ENCODE measurements at places on chromosomes 7 and 10. TPM values are rescaled to one million over a fixed set of nuclear protein-coding genes. Genes with fewer than 3 reads are reported as not detected.

The MBL2 gene
- not detected for total RNA-seq

The PTER gene
- 26.0 TPM for total RNA-seq

GRCh38 chr10:123997486-123998196 is 95.8 kb downstream of the CHST15 start:
- no peak overlapping the region for H3K4me3 ChIP-seq
- H3K27me3 ChIP-seq = peaks cover 15% of the 10 kb centered on the region
- DNase-seq = no peak
- peaks cover 11% of the 10 kb centered on the region for H3K4me1 ChIP-seq

DNA sequence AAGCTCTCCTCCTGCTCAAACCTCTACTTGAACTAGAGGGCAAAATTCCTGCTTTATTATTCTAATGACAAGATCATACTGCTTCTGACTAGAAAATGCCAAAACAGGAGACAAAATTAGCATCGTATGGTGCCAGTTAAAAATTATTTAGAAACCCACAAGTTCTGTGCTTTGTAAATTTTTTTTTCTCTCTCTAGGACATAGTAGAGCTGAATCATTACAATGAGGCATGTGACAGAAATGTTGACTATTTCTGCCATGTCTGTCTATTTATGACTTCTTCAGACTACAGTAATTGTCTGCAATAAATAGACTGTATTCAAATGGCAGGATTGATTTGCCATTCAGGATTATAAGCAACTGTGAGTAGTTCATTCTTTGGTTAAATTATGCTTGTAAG is 335.8 kb downstream of the PRPF18 start:
- no peaks in the 10 kb centered on the region for H3K36me3 ChIP-seq
- H3K4me1 ChIP-seq = no peaks in the 10 kb centered on the region
- no peak overlapping the region for H3K4me3 ChIP-seq
- H3K27ac ChIP-seq = no peak overlapping the region

The VAX1 gene
- not detected for total RNA-seq

The DYDC2 gene
- not detected for total RNA-seq

GRCh38 chr10:824497-824896 is 107.0 kb downstream of the LARP4B start:
- no peak overlapping the region for H3K27ac ChIP-seq
- H3K36me3 ChIP-seq = peaks cover 60% of the 10 kb centered on the region
- H3K4me3 ChIP-seq = no peak overlapping the region
- peaks cover 5% of the 10 kb centered on the region for H3K4me1 ChIP-seq

The CCDC3 gene
- total RNA-seq = not detected

DNA sequence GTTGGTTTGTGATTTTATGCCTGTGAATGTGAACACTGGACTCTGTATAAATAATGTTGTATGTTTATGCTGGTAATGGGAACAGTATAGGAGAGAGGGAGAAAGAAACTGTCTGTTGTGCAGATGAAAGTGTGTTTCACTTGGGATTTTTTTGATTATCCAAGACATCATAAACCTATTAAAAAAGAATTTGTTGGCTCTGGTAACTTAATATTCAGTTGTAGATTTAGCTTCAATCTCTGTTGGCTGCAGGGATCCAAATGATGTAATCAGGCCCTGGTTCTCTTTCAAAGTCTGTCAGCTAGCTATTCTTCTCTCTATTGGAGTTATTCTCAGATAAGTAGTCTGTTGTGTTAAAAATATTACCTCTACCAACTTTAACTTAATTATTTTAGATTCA is 168.8 kb upstream of the RHOBTB1 start:
- H3K4me1 ChIP-seq = no peaks in the 10 kb centered on the region
- no peaks in the 10 kb centered on the region for H3K36me3 ChIP-seq
- no peak overlapping the region for H3K4me3 ChIP-seq
- no peak for DNase-seq
- no peaks in the 10 kb centered on the region for H3K27me3 ChIP-seq
